Activated CD4-positive, alpha-beta T cell treated with anti-CD3 and anti-CD28 coated beads, Interleukin-2, amount 50 U/mL, for 24 hours (primary cell): ENCODE measurements at places on chromosomes 3 and 15.

- DNase-seq = no peak
Observed at GRCh38 chr3:141895731-141896130, 19.3 kb downstream of the ATP1B3 start.

- DNase-seq = no peak
Observed at GRCh38 chr3:11655196-11655928, 11.6 kb upstream of the VGLL4 start.

DNA sequence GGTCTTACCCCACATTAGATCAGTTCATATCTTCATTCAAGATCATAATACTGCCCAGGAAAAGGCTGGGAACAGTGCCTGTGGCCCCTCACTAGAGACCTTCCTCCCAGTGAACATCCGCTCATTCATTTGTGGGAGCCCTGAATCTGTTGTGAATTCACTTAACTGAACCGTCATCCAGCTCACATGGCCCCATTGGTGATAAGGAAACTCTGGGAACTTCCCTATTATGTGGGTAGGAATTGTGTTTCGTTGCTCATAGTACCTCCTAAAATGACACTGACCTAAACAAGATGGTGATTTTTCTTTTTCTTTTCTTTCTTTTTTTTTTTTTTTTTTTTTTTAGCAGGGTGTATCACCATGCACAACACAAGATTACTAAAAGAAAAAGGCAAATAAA lies 6.8 kb upstream of the MESP2 start:
- no peak for DNase-seq

DNA sequence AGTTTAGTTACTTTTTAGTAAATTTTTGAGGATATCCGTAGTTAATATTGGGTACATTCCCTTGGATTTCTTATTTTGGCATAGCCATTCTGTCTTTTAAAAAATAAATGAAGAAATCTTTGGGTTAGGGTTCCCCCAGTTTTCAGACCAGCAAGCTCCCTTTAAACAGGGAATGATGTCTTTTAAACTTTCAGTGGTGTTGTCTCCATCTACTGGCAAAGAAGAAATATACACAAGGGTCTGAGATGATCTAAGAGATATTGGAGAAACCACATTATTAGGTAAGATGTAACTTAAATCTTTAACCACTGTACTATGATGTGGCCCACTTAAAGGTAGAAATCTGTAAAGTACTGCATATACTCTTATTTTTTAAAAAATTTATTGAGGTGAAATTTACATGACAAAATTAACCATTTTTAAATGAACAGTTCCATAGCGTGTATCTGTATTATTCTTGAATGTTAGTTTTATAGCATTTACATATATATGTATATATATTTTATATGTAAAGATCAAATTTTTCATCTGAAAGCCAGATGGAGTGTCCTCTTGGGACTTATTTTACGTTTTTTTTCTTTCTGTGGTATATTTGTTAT lies 35.1 kb upstream of the EIF3J start:
- DNase-seq = no peak

DNA sequence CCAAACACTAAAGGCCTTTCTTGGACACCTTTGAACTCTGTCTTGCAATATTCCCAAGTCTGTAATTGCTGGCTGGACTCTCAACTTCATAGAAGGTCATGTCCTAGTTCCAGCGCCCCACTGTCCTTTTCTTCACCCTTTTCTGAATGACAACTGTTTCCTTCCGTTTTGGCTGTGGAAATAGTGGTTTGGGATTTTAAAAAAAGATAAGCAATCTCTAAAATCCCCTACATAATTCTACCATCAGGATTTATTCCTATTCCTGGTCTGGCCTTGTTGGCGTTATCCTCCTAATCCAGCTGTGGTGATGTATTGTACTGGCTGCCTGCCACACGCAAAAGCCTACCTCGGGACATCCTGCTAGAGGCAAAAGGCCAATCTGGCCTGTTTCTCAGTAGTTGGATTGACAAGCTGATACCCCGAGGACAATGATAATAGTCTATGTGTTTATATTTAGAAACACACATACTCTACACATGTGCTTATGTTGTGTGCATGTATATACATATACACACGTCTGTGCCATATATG lies 440.3 kb upstream of the DPH6 start:
- no peak for DNase-seq

GRCh38 chr3:46202535-46202934 lies 5.6 kb downstream of the CCR1 start:
- no peak for DNase-seq

- DNase-seq = no peak
Observed at GRCh38 chr15:67397139-67397538, 123.8 kb upstream of the C15orf61 start.

- DNase-seq = no peak
Observed at GRCh38 chr15:67331676-67332075, 77.1 kb downstream of the IQCH start.

DNA sequence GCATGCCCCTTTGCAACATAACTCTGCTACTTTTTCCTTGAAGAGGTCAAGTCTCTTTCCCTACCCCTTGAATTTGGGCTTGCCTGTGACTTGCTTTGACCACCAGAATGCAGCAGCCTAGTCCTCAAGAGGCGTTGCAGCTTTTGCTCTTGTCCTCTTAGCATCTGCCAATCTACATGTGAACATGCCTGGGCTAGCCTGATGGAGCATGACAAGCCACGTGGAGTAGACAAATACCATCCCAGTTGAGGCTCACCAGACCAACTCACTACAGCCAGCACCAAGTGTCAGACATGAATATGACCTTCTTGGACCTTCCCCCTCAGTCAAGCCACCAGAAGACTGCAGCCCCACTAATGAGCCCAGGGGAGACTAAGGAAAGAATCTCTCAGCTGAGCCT lies 32.9 kb downstream of the AMOTL2 start:
- no peak for DNase-seq

DNA sequence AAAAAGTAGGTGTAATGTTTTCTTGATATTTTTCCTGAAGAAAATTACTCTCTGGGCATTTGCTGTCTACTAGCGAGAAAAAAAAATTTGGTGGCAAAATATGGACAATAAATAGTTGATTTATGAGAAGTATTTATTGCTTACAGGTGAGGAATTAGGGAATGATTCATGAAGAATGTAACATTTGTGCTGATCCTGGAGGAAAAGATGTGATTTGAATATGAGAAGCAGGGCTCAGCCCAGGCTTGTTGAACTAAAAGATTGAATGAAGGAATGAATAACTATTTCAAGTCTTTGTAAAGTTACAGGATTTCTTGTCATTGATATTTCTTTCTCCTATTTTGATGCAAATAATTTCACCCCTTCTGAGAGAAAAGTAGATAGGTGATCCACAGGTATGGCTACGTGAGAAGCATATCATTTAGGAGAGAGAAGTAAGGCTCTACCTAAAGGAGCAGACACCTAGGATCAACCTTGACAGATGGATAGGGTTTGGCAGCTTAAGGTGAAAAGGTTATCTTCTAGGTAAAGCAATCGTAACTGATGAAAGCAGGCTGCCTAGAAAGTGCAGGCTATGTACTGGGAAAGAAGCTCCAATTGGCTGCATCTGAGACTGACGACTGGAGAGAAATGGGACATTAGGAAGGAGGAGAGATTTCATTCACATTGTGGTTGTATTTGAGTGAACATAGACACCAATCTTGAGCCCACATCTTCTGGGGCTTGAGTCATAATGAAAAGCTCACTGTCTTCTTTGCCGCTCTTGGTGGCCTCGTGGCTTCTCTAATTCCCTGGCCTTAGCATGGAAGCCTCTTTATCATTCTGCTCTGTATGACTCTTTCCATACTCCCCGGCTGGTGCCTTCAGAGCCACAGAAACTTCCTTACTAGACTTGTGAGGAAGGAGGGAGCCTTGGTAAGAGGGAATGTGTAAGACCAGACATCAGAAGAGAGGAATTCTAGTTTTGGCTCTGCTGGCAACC lies 106.5 kb downstream of the P3H2 start:
- no peak for DNase-seq

DNA sequence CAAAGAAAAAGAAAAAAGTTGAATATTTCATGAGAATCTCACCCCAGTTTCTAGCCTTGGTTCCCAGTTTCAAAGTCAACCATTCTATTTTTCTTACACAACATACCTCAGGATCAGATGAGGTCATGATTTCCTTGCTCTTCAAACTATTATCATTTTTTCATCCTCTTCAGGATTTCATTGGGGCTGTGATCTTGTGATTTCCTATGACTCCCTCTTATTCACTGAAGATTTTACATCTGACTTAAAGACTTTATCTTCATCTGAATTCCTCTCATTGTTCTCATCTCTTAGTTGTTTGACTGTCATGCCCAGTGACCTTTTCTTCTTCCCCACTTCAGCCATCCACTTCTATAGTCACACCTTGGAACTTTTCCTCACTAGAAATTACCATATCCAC lies 3.1 kb upstream of the C3orf33 start:
- no peak for DNase-seq

- DNase-seq = no peak
Observed at GRCh38 chr3:101519685-101520365, 6.8 kb upstream of the SENP7 start.

GRCh38 chr3:188349351-188349901 lies 195.5 kb downstream of the LPP start:
- DNase-seq = no peak
